ENCODE measurements at places on chromosomes 4 and X.

DNA sequence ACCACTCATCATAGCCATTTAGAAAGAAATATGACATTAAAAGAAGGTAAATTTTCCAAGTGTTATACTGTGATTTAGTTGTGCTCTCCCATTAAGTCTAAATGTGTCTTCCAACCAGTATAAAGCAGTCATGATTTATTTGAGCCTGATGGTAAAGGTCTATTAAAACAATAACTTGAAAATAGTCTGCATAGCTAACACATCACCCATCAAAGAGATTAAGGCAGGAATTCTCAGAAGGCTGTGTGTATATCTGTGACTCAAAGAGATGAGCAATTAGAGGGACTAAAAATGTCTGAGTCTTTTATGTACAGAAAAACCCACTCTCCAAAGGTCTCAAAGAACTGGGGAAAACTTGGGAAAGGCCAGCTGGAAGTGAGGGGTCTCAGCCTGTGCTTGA, 70.3 kb upstream of the IQCM start:
- no peak for DNase-seq

GRCh38 chrX:24946369-24946768, 69.4 kb downstream of the ARX start:
- DNase-seq, result no peak

DNA sequence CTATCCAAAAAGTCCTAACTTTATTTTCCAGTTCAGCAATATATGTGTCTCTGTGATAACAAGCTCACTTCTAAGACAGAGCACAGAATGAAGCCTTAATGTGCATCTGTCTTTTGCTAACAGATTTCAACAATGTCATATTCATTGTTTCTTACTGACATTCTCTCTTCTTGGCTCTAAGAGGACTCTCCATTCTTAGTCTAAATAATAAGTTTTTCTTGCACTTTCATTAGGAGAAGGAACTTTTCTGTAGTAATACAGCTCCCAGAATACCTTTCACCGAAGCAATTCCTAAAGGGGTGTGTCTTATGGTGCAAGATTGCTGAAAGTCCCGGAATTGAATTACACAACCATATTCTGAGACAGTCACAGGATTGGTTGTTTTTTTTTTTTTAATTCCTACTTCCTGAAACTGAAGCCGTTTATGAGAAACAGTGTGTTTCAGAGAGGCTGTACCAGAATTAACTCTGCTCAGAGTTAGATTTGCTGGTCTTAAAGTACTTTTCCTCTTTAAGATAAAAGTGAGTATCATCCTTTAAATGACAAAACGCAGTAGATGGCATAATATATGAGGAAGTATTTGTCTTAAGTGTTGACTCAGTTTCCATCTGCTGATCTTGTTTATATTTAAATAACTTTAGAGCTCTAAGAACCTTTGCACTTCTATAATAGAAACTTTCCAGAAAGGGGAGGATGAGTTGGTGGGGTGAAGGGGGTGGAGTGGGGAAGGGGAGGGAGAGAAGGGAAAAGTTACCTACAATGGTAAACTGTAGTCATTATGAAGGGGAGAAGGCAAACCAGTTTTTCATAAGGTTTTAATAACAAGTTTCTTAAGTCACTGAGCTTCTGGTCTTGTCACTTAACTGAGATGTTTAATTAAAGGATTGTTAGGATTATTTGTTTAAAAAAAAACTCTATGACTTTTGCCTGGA, at the start of gene ALPK1:
Gene ALPK1, plus strand, starts transcription at position 421 of the 932 bp plus-strand sequence.
- DNase-seq, result peak; percentile 35

DNA sequence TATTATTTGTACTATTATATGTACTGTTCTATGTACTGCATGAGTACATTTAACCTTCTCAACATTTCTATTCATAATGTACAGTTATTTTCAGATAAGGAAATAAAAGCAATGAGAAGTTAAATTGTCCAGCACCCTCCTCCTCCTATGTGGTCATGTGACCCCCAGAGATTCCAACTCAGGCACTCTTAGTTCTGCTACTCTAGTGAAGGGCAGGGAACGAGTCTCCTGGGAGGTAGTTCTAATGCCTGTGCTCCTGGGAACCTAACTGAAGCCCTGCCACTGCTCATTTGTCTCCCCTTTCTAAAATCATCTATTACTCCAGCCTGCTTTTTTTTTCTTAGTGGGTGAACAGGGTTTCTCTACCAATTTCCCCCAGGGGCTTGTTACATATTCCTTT, 105.9 kb upstream of the GPRIN3 start:
- no peak for DNase-seq

GRCh38 chrX:2395261-2395992, 105.3 kb downstream of the DHRSX start:
- no peak for DNase-seq

DNA sequence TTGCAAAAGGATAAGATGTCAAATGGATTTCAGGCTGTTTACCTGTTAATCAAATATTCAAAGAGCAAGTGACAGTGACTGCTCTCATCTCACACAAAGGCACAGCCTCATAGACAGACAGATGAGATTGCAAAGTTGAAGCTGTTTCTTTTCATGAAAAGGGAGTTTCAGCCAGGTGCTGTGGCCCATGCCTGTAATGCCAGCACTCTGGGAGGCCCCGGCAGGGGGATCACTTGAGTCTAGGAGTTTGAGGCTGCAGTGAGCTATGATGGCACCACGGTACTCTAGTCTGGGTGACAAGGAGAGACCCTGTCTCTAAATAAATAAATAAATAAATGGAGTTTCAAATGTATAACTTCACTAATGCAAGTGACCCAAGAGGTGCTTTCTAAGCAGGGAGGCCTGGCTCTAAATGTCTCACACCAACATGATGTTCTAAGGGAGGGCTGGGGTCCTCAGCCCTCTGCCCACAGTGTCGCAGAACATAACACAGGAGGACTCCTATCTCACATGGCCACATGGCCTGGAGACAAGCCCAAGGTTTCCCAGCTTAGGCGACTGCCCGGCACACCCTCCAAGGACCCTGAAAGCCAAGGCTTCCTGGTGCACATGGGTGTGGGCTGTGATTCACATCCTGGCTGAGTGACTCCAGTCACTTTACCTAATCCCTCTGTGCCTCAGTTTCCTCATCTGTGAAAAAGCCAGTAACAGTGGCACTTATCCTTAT, 26.8 kb downstream of the PPP2R2C start:
- DNase-seq, result no peak

DNA sequence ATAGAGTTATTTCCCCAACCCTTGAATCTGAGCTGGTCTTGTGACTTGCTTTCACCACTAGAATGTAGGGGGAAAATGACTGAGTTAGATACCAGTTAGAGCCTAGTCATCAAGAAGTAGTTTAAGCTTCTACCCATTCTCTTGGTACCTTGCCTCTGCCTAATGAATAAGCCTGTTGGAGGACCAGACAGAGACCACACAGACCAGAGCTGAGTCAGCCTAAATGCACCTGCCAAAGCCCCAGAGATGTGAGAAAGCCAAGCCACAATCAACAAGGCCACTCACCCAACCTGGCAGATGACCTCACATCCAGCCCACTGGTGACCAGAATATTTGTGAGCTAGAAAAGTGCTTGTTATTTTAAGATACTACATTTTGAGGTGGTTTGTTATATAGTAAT, 85.2 kb upstream of the DCLK2 start:
- DNase-seq, result no peak

GRCh38 chrX:17597836-17598439, 139.4 kb upstream of the SCML1 start:
- DNase-seq, result no peak

- DNase-seq, result no peak
Observed at GRCh38 chrX:118654331-118654730, 73.1 kb upstream of the IL13RA1 start.

- DNase-seq, result no peak
Observed at GRCh38 chr4:17063888-17064287, 165.4 kb upstream of the LDB2 start.

DNA sequence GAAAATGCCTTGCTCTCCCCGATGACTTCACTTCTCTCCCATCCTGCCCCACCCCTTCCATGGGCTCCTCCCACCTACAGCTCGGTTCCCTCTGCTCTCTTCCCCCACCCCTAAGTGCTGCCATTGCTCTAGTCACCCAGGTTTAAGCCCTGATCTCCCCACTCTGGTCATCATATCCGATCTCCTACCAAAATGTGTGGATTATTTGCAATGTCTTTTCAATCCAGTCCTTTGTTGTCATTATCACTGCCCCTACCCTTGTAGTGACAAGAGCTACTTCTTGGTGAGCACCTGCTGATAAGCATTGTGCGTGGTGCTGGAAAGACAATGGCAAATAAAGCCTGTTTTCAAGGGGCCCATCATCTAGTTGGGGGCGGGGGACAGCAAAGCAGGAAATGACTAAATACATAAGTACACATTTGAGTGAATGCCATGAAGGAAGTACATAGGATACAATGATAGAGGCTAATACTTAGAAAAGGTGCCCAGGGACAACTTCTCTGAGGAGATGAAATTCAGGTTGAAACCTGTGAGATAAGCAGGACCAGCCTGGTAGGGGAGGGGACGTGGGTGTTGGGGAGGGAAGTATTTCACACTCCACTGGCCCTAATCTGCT, 63.8 kb downstream of the DLG3 start:
- DNase-seq, result no peak

DNA sequence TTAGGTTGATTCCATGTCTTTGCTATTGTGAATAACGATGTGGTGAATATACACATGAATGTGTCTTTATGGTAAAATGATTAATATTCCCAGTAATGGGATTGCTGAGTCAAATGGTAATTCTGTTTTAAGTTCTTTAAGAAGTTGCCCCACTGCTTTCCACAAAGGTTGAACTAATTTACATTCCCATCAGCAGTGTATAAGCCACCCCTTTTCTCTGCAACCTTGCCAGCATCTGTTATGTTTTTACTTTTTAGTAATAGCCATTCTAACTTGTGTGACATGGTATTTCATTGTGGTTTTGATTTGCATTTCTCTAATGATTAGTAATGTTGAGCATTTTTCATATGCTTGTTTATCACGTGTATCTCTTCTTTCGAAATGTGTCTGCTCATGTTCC, 503.3 kb downstream of the PCDH18 start:
- no peak for DNase-seq

- DNase-seq, result no peak
Observed at GRCh38 chr4:119016636-119017035, 119.0 kb upstream of the MYOZ2 start.

- DNase-seq, result no peak
Observed at GRCh38 chr4:41795796-41796385, 47.4 kb upstream of the PHOX2B start.

GRCh38 chrX:17802756-17803155, 58.3 kb downstream of the RAI2 start:
- DNase-seq, result no peak

- no peak for DNase-seq
Observed at GRCh38 chr4:159855731-159856130, 752.9 kb downstream of the RAPGEF2 start.

DNA sequence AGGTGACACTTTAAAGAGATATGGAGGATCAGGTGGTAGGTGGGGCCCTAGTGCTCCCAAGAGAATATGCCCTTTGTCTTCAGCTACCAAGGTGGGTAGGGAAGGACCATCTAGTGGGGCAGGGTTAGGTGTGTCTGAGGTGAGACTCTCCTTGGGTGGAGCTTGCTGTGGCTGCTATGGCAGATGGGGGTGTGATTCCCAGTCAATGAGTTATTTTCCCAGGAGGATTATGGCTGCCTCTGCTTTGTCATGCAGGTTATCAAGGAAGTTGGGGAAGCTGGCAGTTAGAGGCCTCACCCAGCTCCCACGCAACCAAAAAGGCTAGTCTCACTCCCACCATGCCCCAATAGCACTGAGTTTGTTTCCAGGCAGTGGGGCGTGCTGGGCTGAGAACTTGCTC, 18.0 kb upstream of the SPIN2A start:
- DNase-seq, result no peak

- no peak for DNase-seq
Observed at GRCh38 chrX:45164021-45164621, 36.6 kb downstream of the DIPK2B start.

DNA sequence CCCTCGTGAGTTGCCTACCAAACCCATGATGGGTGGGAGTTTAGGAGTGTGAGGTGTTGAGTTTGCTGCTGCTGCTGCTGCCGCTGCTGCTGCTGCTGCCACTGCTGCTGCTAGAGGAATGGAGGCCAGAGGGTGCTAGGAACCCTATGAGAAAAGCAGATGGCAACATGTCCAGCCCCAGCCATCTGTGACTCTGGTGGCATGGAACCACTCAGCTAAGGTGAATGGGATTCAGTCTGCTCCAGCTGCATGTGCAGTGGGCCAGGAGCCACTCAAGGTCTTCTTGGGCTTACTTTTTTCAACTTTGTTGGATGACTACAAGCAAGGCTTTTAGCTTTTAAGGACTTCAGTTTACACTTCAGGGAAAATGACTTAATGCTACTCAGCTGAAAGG, 103.8 kb downstream of the RTL5 start:
- no peak for DNase-seq

- no peak for DNase-seq
Observed at GRCh38 chr4:6446538-6447451, 25.6 kb downstream of the PPP2R2C start.

DNA sequence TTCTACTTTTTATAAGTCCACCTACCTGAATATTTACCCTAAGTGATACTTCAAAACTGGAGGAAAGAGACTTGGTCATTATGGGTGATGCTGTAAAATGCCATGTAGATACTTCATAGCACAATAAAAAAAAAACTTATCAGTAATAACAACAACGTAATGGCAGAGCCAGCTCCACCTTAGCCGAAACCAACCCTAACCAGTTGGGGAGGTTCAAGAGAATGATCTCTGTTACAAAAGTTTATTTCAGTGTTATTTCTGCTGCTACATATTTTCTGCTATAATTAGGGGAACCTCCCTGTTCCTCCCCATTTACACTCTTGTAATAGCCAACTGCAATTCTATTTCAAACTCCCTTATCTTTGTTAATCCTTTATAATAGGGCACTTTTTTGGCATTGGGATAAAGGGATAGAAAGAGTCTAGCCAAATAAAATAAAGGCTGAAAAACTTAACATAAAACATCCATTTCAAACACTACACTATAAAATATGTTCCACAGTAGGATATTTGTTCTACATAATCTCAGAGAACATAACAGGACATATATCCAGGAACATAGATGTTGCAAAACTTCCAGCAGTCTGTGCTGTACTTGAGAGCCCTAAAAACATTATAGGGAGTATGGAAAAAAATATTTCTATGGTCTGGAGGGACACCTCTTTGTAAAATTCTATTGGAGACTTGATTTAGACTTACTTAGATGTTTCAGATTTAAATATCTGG, 138.7 kb upstream of the POF1B start:
- no peak for DNase-seq

DNA sequence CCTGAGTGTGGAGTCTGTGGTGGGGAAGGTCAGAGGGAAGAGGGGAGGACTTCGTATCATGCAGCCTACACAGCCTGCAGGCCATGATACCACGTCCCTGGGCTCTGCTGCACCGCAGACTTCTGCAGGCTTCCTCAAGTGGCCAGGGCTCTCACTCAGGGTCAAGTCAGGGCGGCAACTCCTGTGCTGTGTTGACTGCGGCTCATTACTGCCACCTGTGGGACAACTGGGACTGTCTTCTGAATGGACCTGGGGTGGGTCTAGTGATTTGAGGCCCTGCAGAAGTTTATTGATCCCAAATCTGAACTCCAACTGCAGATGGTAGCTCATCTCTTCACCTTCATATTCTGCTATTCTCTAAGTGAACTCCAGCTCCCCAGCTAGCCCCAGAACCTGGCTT, 167.1 kb downstream of the NSUN7 start:
- peak; percentile 61 for DNase-seq

- no peak for DNase-seq
Observed at GRCh38 chr4:2803624-2804448, 11.0 kb downstream of the SH3BP2 start.
